A549 (cell line): ENCODE measurements at places on chromosomes 5 and 9. TPM values are rescaled to one million over a fixed set of nuclear protein-coding genes. Genes with fewer than 3 reads are reported as not detected.

DNA sequence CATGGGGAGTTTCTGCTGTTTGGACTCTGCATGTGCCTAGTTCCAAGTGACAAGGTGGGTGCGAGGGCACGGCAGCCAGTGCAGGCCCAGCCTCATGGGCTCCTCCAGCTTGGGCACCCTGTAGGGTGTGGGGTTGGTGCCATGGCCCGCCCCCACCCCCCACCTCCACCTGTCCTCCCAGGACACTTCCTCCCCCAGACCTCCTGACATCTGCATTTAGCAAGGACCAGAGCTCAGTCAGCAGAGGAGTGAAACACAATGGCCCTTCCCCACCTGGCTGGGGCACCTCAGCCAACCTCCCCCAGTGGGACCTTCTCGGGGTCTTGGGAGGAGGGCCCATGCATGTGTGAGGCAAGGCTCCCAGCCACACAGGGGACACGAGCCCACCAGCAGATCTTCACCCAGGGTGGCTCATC is 1.9 kb upstream of the NKD2 start:
- DNase-seq: no peak

- no peak for DNase-seq
Measured at GRCh38 chr9:114539701-114540380, 34.6 kb upstream of the WHRN start.

The GLRA1 gene
- not detected in 3 replicates for polyA plus RNA-seq

The POC5 gene
- 11.5 to 14.1 TPM (median 12.7 TPM) in 3 replicates for polyA plus RNA-seq

GRCh38 chr5:39390945-39391344 is 26.6 kb upstream of the C9 start:
- DNase-seq: no peak
